ENCODE measurements at places on chromosomes 6 and 20. TPM values are rescaled to one million over a fixed set of nuclear protein-coding genes. Genes with fewer than 3 reads are reported as not detected.

The ZSCAN9 gene
- 3.6 TPM for total RNA-seq

The GPLD1 gene
- 55.3 TPM for total RNA-seq

The EEF1A2 gene
- 13.4 TPM for total RNA-seq

The TCF15 gene
- total RNA-seq = 0.76 TPM
